Mononuclear cell (primary cell): ENCODE measurements at places on chromosomes 4 and X. TPM values are rescaled to one million over a fixed set of nuclear protein-coding genes. Genes with fewer than 3 reads are reported as not detected.

TRMT44 gene
- total RNA-seq, result 35.2 TPM

C4orf36 gene
- total RNA-seq, result not detected

PPP1R2C gene
- total RNA-seq, result 6.0 TPM

TENM3 gene
- total RNA-seq, result not detected

LRIT3 gene
- under 0.01 TPM for total RNA-seq

SMR3B gene
- not detected for total RNA-seq

ANK2 gene
- total RNA-seq, result 0.94 TPM

NSUN7 gene
- total RNA-seq, result 0.73 TPM

ATOH1 gene
- not detected for total RNA-seq

SPANXC gene
- total RNA-seq, result not detected

FGA gene
- not detected for total RNA-seq

TSR2 gene
- 19.1 TPM for total RNA-seq

CFAP47 gene
- total RNA-seq, result 0.10 TPM

SLC4A4 gene
- 1.3 TPM for total RNA-seq

TLR6 gene
- 9.2 TPM for total RNA-seq

TMEM255A gene
- 0.21 TPM for total RNA-seq
